Kidney epithelial cell (primary cell): ENCODE measurements at places on chromosomes 5 and 9. TPM values are rescaled to one million over a fixed set of nuclear protein-coding genes. Genes with fewer than 3 reads are reported as not detected.

DNA sequence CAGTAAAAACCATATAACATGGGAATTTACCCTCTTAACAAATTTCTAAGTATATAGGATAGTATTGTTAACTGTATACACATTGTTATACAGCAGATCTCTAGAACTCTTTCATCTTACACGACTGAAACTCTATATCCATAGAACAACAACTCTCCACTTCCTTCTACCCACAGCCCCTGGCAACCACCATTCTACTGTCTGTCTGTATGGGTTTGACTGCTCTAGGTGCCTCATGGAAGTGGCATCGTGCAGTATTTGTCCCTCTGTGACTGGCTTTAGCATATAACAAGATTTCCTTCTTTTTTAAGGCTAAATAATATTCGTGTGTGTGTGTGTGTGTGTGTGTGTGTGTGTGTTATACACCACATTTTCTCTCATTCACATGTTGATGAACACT lies 100.7 kb downstream of the ZNF462 start:
- DNase-seq: no peak

- DNase-seq: no peak
Observed at GRCh38 chr5:167245868-167246267, 1045.6 kb upstream of the WWC1 start.

- no peak for DNase-seq
Observed at GRCh38 chr9:24498632-24499031, 47.1 kb downstream of the IZUMO3 start.

DNA sequence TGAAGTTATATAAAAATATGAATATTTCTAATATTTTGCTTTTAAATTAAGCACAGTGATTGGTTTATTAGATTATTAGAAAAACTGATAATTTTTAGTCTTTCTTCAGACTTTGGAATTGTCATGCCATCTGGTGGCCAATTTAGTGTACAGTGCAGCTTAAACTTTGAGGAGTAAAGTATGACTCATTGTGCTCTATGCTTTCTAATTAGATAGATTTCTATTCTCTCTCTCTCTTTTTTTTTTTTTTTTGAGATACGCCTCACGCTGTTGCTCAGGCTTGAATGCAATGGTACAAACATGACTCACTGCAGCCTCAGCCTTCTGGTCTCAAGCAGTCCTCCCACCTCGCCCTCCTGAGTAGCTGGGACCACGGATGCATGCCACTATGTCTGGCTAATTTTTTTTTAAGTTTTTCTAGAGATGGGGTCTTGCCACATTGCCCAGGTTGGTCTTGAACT lies 42.1 kb upstream of the GPR21 start:
- peak; percentile 86 for DNase-seq

GRCh38 chr5:172098883-172099282 lies 89.1 kb downstream of the STK10 start:
- no peak for DNase-seq

GRCh38 chr9:89435071-89435823 lies 62.7 kb downstream of the SEMA4D start:
- no peak for DNase-seq

DNA sequence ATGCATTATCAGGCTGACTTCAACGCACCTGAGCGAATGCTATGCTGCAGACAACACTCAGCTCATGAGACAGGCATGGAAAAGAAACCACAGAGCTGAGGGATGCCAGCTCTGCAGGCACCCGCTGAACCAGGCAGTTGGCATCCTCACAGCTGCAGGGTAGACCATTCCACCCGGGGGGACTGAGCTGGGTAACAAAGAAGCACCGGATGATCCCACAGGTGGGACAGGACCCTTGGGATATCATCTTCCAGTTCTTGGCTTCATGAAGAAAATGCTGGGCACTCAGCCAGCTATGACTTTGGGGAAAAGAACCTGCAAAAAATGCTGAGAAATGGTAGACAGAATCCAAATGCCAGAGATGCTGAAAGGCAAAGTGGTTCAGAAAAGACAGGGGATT lies 9.6 kb downstream of the EPB41L4B start:
- no peak for DNase-seq

- DNase-seq: no peak
Observed at GRCh38 chr9:93085676-93086075, 10.3 kb upstream of the CARD19 start.

GRCh38 chr5:121780406-121780805 lies 71.3 kb upstream of the FTMT start:
- no peak for DNase-seq

Gene C8G
- not detected in 2 replicates for total RNA-seq

DNA sequence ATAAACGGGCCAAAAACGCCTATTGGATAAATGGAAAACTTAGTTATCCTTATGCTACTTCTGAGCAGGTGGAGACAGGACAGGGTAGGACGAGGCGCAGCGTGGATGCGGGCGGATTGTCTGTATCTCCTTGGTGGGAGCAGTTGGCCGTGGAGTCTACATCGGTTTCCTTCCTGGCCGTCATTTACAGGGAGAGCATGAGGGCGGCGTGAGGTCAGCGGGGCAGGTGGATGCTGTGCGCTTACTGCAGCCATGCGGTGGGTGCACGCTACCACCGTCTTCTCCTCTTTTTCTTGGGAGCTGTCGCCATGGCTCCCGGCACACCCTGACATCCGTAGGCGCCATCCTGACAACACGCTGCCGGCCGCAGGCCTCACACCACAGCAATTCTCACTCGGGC lies 121.3 kb downstream of the ADAMTS2 start:
- DNase-seq: no peak

DNA sequence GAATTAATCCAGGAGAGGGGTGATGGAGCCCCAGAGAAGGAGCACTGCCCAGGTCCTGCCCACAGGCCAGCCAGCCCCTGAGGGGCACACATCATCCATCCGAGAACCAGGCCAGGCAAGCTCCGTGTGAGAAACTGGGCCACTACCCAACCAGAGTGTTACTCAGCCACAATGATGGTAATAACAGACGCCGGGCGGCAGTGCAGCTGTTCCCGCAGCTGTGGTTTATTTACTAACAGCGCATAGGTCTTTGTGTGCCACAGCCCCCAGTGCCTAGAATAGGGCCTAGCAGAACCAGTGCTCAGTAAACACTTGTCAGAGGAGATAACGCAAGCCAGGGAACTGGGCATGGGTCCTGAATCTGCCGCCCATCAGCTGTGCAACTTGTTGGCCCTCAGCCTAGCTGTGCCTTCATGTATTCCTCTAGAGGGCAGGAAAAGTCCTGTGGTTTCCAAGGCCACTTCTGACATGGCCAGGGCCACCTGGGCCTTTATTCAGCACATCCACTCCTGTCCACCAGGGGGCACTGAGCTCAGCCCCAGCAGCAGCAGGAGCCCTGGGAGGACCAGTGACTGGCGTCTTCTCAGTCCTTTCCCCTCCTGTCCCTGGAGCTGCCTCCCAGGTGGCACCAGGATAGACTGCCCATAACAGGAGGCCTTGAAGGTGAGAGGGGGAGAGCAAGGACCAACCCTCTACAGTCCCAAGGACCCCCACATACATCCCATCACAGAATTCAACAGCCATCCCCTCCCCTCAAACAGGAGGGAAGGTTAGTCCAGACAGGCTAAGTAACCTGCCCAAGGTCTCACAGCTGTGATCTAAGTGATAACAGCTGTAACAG lies 2.1 kb downstream of the MXD3 start:
- DNase-seq: no peak

Gene FAM78A
- 1.0 and 1.9 TPM in 2 replicates for total RNA-seq

DNA sequence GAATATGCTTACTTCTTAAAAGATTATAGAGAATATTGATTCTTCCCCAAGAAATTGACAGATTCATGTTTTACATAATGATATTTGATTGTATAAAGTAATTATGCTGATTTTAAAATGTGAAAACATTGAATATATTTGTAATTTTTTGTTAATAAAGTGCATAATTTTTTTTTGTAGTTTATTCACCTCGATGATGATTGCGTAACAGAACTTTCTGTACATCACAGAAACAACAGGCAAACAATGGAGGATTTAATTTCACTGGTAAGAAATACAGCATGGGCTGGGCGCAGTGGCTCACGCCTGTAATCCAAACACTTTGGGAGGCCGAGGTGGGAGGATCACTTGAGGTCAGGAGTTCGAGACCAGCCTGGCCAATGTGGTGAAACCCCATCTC lies 70.1 kb downstream of the MELK start:
- no peak for DNase-seq
